Cardiac fibroblast (primary cell): ENCODE measurements at places on chromosomes 4 and X.

DNA sequence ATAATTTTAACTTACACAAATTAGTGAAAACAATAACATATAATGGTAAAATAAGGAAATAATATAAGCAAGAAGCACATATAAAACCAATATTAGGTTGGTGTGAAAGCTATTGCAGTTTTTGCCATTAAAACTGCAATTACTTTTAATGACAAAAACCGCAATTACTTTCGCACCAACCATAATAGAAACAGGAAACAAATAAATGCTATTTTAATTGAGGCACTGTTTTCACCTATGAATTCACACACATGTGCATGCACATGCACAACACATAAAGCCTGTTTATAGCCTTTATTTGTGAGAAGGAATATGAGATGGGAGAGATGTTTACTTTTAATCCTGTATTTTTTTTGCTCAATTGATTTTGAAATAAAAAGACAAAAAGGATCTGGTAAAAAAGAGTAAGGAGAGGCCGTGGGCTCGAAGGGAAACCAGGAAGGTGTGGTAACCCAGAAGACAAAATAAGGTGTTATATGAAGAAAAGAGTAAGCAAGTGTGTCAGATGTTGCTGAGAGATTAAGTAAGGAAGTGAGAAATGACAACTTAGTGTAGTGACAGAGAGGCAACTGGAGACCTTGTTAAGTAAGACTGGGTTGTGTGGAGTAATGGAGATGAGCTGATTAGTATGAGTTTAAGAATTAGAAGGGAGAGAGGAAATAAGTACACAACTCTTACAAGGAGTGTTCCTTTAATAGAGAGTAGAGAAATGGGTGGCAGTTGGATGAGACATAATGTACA is 69.0 kb downstream of the KLHL13 start:
- DNase-seq = no peak

GRCh38 chr4:39528061-39528465 is 824 bp upstream of the UGDH start:
- DNase-seq = peak; percentile 90

DNA sequence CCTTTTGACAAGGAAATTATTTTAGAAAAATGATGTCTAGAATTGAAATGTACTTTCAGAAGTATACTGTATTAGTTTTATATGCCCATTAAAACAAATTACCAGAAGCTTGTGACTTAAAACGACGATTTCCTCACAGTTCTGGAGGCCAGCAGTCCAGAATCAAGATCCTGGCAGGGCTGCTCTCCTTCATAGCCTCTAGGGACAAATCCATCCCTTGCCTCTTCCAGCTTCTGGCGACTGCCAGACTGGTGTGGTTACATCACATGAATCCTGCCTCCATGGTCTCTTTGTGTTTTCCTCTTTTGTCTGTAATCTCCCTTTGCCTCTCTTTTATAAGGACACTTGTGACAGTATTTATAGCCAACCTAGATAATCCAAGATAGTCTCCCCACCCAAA is 97.1 kb downstream of the IQCM start:
- DNase-seq = no peak

GRCh38 chr4:108060164-108060563 is 70.5 kb downstream of the HADH start:
- DNase-seq = peak; percentile 51

GRCh38 chrX:70998411-70999027 is 67.6 kb upstream of the SLC7A3 start:
- DNase-seq = peak; percentile 73

- DNase-seq = peak; percentile 42
Observed at GRCh38 chr4:112145790-112146501, 692 bp downstream of the FAM241A start.

DNA sequence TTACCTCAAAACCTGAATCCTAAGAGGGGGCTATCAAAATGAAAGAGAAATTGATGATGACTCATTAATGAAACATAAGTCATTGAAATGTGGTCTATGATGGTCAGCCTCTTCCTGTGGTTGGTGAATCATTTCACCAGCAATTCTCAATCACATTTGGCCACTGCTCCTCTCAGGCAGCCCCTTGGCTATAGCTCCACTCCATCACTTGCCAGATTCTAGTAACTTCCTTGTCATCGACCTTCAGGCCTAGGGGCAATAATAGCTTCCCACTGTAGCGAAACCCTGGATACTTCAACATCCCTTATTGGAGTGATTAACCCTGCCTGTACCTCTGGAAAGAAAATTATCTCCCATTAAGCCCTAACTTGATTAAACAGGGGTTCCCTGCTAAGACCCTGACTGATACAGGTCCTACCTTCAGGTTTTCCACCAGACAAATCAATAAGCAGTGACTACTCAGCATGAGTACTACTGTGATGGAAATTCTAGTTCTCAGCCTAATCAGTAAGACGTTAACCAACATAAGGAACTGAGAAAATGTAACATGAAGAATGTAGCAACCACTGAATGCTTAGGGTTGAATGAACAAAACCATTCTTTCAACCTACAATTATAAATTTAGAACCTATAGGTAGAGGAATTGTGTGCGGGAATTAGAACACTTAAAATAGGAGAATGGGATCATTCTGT is 30.4 kb downstream of the ADH7 start:
- peak; percentile 95 for DNase-seq

- DNase-seq = no peak
Observed at GRCh38 chr4:186405957-186406356, 140.0 kb downstream of the F11 start.

DNA sequence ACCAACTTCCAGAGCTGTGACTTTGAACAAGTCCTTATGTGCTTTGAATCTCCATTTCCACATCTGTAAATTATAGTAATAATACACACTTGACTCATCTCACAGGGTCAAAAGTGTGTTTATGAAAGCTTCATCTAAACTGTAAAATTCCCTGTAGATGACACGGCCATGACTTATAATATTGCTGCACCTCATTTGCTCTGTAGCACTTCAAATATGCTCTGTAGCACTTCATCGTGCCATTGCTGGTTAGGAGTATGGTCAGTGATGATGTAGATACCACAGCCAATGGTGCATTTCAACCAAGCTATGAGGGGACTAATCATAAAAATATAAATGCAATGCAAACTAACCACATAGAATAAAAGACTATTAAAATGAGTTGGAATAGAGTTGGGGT is 318.6 kb downstream of the ANK2 start:
- peak; percentile 67 for DNase-seq

DNA sequence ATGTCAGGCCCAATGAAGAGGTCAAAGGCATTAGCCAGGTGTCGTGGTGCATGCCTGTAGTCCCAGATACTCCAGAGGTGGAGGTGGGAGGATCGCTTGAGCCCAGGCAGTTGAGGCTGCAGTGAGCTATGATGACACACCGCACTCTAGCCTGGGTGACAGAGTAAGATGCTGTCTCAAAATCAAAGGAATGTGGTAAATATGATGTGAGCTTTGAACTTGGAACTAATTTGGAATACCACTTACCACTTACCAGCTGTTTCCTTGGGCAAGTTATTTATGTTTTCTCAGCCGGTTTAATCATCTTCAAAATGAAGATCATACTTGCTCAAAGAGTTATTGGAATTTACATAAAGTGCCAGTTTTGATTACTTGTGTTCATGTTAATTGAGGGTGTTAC is 23.8 kb upstream of the SEPSECS start:
- DNase-seq = no peak

GRCh38 chr4:61152433-61152832 is 47.7 kb upstream of the ADGRL3 start:
- no peak for DNase-seq

- DNase-seq = no peak
Observed at GRCh38 chr4:84751707-84752106, 168.8 kb downstream of the CDS1 start.

GRCh38 chr4:106032851-106033286 is 137.6 kb downstream of the NPNT start:
- DNase-seq = peak; percentile 51

DNA sequence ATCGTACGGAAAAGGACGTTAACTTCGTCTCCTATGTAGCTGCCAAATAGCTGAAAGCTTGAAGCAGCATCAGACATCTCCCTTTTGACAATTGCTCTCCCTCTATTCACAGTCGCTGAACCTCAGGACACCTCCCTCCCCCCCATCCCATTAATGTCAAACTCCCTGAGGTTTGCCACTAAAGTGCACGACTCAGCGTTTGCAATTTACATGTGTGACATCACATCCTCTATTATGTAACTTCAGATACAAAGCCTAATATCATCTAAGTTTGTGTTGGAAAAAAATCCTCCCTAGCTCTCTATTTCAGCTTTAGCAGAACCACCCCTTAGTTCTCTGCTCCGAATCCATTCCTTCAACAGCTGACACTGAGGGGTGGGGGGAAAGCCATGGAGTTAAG is 5.5 kb upstream of the NR3C2 start:
- DNase-seq = peak; percentile 55

GRCh38 chr4:26433556-26433955 is 56.7 kb downstream of the CCKAR start:
- DNase-seq = no peak

DNA sequence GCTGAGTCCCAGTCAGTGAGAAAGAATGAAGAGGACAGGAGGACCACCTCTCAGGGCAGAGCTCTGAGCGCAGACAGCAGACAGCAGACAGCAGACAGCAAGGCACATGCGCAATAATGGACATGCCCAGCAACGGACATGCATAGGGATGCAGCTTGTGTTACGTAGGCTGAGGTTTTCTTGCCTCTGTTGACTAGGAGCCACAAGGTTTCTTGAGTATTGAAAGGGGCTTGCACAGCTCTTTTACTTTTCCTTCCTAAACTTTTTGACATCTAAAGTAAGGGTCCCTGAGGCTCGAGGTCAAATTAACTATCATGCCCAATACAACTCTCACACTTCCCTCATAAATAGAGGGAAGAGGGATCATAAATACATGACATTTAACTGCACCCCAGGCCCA is at the start of gene PAGE3:
Gene PAGE3 (minus strand): TSS at position 101 of the 400 bp plus-strand sequence. CDS start 1,013 bp downstream, outside the sequence.
- DNase-seq = no peak

GRCh38 chr4:16717266-16717970 is 181.0 kb downstream of the LDB2 start:
- DNase-seq = peak; percentile 32

- DNase-seq = peak; percentile 45
Observed at GRCh38 chr4:141501931-141502330, 134.5 kb upstream of the IL15 start.

DNA sequence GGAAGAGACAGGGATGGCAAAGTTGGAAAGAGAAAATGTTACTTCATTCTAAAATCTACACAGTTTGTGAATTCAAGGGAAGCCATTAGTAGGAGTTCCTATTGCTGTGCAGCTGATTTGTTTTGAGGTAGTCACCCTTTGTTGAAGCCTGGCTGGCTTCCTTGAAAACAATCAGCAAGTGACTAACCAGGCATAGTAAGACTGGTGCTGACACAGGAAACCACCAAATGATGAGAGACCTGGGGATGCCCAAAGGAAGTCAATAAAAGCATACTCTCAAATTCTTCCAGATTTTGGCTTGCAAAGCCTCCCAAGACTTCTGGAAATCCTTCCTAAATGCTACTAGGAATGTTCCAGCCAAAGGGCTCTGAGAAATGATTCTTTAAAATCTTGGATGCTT is 23.9 kb upstream of the PRDM8 start:
- peak; percentile 91 for DNase-seq

DNA sequence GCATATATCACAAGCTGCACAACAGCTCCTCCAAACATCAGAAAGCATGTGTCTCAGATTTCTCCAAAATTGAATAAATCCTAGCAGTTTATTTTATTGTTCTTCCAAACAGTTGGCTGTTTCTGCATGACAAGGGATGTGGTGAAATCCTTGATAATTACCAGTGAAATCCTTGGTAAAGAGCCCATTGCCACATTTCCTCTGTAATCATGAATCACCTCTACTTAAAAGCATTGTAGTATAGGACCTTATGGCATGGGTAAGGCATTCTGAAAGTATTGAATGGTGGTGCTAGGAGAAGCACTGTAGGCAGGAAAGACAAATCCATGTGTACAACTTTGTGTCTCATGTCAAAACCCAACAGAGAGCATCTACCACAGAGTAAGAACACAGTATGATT is 135.8 kb upstream of the NDST3 start:
- no peak for DNase-seq

DNA sequence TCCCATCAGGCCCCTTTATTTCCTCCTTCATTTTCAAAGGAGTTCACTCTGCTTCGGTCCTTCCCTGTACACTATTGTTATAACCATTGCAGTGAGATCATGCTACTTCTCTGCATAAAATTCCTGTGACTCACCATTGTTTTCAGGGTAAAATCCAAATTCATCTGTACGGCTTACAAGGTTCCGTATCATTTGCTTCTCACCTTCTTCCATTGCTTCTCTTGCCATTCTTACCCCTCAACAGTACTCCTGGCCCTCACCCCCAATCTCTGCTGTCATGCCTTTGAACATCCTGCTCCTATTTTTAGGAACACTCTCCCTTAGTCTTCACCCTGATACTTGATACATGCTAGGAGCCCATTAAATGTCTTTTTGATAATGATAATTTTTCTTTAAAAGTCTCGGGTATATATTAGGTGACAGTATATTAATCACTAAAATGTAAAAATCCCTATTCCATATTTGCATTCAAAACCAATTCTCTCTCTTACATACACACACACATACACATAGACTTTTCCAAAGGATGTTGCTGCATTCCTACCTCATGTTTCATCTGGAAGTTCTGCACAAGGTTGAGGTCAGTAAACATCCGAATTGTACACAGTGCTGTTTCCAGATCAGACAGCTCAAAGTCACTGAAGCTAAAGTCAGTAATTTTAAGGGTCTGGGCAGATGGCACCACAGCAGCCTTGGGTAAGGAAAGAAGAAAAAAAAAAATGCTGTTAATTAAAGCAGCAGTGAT is 103.4 kb downstream of the PDE5A start:
- peak; percentile 78 for DNase-seq

DNA sequence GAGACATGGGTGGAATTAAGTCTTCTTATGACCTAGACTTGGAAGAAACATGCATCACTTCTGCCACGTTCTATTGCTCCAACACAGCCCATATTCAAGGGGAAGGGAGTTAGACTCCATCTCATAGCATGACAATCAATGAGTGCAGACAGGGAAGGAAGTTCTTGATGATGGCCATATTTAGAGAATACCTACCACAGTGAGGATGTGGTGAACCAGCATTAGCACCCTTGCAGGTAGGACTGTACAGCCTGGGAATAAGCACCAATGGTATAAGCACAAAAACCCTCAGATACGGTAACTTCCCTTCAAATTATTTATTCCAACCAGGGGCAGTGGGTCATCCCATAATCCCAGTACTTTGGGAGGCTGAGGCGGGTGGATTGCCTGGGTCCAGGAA is 29.8 kb downstream of the PAGE2 start:
- no peak for DNase-seq

GRCh38 chrX:93420525-93421082 is 252.8 kb downstream of the NAP1L3 start:
- no peak for DNase-seq
